ENCODE measurements at places on chromosomes 5 and 9. TPM values are rescaled to one million over a fixed set of nuclear protein-coding genes. Genes with fewer than 3 reads are reported as not detected.

- peaks cover 1% of the 10 kb centered on the region for H3K27me3 ChIP-seq
- no peak for DNase-seq
- H3K4me3 ChIP-seq = no peak overlapping the region
- no peak overlapping the region for H3K27ac ChIP-seq
- peaks cover 2% of the 10 kb centered on the region for H3K4me1 ChIP-seq
Measured at GRCh38 chr9:33329979-33330378, 39.7 kb downstream of the NFX1 start.

DNA sequence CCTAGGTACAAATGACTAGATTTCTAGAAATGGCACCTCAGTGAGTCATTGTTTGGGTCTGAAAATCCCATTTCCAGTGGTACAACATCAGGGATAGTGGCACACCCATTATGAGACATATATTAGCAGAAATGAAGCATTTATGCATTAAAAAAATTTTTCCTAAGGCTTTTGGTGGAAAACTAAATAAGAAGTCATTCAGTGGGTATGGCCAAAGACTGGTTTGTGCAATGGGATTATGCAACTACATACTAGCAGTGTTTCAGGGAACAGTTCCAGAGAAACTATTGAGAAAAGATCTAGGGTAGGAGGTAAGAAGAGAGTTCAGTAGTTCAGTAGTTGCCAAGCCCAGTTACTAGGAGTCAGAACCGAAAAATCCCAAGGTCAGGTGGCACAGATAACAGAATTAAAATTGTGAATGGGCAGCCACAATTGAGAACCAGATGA lies 106.5 kb upstream of the HAPLN1 start:
- H3K27me3 ChIP-seq = no peaks in the 10 kb centered on the region
- H3K4me3 ChIP-seq = no peak overlapping the region
- no peak overlapping the region for H3K27ac ChIP-seq
- no peaks in the 10 kb centered on the region for H3K4me1 ChIP-seq
- DNase-seq = no peak

DNA sequence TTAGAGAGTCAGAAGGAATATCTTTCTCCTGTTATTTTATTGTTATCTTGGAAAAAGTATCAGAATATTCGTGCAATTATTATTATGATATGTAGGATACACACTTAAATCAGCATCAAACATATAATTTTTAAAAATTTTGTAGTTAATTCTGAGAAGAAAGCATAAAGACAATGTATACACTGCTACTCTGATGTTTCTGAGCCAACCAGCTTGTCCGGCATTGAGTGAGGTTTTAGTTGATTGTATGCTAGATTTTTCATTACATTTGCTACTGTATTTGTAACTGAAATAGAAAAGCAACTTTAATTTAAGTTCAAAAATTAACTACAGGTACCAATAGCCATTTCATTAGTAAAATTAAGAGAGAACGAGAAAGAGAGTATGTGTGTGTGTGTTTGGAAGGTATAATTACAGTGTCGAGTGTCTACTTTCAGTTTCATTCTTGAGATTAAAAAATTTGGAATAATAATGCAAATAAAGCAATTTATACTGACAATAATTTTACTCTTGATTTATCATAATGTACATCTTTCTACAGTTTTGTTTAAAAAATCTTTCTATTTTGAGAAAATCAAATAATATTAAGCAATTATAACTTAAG lies 160.4 kb upstream of the CDH12 start:
- H3K4me3 ChIP-seq = no peak overlapping the region
- DNase-seq = no peak
- no peak overlapping the region for H3K27ac ChIP-seq
- H3K36me3 ChIP-seq = no peaks in the 10 kb centered on the region
- peaks cover 6% of the 10 kb centered on the region for H3K27me3 ChIP-seq

DNA sequence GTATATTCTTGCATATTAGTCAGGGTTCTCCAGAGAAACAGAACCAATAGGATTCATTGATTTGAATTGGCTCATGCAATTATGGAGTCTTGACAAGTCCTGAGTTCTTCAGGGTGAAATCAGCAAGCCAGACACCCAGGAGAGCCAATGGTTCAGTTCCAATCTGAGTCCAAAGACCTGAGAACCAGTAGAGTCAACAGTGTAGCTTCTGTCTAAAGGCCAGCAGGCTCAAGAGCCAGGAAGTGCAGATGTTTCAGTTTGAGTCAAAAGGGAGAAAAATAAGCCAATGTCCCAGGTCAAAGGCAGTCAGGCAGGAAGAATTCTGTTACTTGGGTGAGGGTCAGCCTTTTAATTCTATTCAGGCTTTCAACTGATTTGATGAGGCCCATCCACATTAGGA lies 37.8 kb upstream of the ANKRD34B start:
- no peak for DNase-seq
- H3K27me3 ChIP-seq = no peaks in the 10 kb centered on the region
- H3K4me1 ChIP-seq = peaks cover 4% of the 10 kb centered on the region
- H3K36me3 ChIP-seq = peaks cover 2% of the 10 kb centered on the region

DNA sequence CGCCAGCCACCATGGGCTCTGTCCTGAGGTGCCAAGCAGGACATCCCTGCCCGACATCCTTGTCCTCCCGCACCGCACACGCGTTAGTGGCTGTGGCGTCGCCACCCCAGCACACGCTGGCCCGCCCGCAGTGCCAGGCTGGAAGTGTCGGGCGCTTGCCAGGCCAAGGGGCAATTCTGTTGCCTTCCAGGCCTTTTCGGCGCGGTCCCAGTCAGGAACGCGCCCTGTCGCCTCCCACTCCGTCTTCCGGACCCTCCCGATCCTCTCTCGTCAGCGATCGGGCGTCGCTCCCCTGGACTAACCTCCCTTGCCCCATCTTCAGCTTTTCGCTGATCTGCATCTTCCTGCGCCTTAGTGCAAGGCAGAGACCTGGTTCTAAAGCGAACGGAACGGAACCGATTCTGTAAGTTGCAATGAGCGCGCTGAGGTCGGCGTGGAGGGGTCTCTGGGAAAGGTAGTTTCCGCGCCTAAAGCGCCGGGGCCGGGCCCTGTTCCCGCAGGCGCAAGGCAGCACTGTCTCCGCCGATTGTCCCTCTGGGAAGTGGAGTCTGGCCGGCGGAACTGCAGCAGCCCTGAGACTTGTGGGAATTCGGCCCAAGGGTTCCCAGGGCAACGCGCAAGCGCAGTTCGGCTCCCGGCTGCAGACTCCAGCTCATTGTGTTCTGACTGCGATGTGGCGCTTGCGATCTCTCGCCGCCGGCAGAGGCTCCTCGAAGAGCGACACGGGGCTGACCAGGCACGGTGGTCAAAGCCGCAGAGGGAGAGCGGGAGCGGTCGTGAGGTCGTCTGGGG lies at the start of gene ZNF454:
Gene ZNF454 (plus strand): TSS at position 630 of the 792 bp plus-strand sequence. CDS start 1,594 bp downstream, outside the sequence.
- peaks cover 43% of the 10 kb centered on the region for H3K36me3 ChIP-seq
- H3K27ac ChIP-seq = peak within 1 kb of the TSS; percentile 41
- H3K4me3 ChIP-seq = peak within 1 kb of the TSS; percentile 71
- peaks cover 3% of the 10 kb centered on the region for H3K27me3 ChIP-seq
- no peaks in the 10 kb centered on the region for H3K4me1 ChIP-seq

DNA sequence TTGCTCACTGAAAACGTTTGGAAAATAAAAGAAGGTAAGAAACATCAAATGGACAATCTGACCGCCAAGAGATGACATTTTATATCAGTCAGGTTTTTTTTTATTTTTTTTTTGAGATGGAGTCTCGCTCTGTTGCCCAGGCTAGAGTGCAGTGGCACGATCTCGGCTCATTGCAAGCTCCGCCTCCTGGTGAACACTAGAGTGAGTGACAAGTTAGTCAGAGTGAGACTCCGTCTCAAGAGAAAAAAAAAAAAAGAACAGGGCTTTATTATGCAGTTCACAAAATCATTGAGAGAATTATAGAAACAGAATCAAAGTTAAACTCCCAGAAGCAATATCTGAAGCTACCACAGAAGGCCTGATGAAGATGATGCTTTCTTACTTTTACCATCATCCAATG lies 70.1 kb downstream of the DTWD2 start:
- peaks cover 8% of the 10 kb centered on the region for H3K36me3 ChIP-seq
- no peaks in the 10 kb centered on the region for H3K27me3 ChIP-seq
- no peak overlapping the region for H3K4me3 ChIP-seq
- H3K4me1 ChIP-seq = peaks cover 10% of the 10 kb centered on the region
- DNase-seq = no peak

DNA sequence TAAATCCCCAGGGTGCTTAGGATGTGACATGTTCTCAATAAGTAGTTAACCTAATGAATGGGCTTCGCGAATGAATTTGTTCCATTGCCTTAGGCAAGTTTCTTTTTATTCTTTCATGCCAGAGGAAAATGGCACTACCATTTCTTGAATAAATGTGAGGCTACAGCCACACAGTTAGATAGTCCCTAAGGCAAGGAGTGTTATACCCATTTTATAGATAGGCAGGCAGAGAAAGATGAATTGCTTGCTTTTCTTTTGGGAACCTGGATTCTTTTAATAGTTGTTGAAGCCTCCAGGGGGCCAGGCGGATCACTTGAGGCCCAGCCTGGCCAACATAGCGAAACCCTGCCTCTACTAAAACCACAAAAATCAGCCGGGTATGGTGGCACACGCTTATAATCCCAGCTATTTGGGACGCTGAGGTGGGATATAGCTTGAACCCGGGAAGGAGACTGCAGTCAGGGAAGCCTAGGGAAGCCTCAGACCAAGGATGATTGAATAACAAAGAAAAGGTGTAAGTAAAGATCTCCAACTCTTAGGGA lies 943 bp downstream of the NOP16 start:
- peak overlapping the region; percentile 100 for H3K27ac ChIP-seq
- peaks cover 11% of the 10 kb centered on the region for H3K36me3 ChIP-seq
- H3K4me1 ChIP-seq = peaks cover 20% of the 10 kb centered on the region
- DNase-seq = no peak

DNA sequence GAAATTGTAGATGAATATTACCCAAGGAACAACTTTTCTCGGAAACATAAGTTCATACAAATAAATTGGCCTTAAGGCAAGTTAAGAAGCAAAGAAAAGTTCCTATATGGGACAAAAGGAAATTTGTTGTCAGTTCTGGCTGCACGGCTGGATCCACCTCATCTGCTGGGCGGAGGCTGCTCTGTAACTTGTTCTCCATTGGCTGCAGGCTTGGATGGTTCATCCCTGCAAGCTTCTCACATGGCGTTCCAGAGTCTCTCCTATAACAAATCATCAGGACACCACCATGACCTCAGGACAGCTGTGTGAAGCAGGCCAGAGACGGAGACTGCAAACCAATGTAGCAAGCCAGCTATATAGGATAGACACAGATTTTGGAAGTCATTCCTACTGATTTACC lies 81.4 kb upstream of the DAB2 start:
- H3K27me3 ChIP-seq = no peaks in the 10 kb centered on the region
- DNase-seq = no peak
- H3K27ac ChIP-seq = no peak overlapping the region
- peaks cover 9% of the 10 kb centered on the region for H3K4me1 ChIP-seq
- H3K4me3 ChIP-seq = no peak overlapping the region

DNA sequence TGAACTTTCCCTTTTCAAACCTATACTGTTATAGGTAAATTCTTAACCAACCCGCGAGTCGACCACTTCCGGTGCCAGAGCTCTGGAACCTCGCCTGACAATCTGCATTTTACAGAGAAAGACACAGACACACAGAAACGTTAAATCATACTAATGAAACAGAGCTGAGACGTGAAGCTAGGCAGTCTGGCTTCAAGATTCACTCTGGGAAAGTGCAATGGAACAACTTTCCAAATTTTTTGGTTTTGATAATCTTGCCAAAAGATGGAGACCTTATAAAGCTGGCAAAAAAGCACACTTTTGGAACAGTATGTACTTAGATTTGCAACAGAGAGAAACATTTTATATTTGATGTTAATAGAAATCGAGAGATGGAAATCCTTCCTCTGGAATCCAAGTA lies 15.9 kb upstream of the WNT8A start:
- no peaks in the 10 kb centered on the region for H3K4me1 ChIP-seq
- H3K36me3 ChIP-seq = no peaks in the 10 kb centered on the region
- H3K27me3 ChIP-seq = no peaks in the 10 kb centered on the region
- no peak overlapping the region for H3K27ac ChIP-seq
- no peak for DNase-seq

GRCh38 chr9:77018969-77019235 lies 553 bp upstream of the FOXB2 start:
- H3K4me3 ChIP-seq = peak overlapping the region; percentile 43
- no peak for DNase-seq
- no peaks in the 10 kb centered on the region for H3K36me3 ChIP-seq
- H3K27ac ChIP-seq = no peak overlapping the region
- H3K4me1 ChIP-seq = peaks cover 33% of the 10 kb centered on the region

DNA sequence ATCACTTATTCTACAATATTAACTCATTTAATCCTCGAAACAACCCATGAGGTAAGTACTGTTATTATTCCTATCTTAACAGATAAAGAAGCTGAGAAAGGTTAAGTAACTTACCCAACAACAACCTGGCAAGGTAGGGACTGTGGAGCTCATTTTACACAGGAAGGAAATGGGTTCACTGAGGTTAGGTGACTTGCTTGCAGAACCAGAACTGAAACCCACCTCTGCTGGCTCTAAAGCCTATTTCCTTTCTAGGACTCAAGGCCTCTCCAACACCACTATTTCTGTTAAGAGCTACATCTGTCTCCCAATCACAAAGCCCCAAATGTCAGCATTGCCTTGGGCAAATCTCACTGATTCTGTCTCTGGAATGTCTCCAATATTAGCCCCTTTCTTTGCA lies 38.9 kb upstream of the IFNK start:
- H3K27ac ChIP-seq = no peak overlapping the region
- no peak overlapping the region for H3K4me3 ChIP-seq
- peaks cover 12% of the 10 kb centered on the region for H3K36me3 ChIP-seq
- H3K27me3 ChIP-seq = no peaks in the 10 kb centered on the region
- no peak for DNase-seq

DNA sequence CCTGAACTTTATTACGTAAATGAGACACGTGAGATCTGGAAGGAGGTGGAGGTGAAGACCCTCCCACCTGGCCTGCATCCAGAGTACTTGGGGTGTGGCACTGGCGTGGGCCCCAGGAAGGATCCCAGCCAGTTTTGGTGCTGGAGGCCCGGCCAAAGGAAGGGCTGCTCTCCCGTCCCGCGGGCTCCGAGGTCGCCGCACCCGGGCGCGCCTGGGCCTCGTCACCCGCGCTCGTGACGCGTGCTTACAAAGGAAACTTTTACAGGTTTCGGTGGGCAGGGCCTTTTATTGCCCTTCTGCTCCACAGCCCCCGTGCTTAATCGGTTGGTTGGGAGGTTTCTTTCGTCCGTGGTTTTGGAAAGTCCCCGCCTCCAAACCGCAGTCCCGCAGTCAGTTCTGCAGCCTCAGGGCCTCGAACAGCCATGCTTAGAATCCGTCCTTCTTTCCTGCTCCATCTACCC lies 29.2 kb downstream of the CDKN2A start:
- H3K4me3 ChIP-seq = peak overlapping the region; percentile 74
- peak overlapping the region; percentile 57 for H3K27ac ChIP-seq
- peak; percentile 61 for DNase-seq
- peaks cover 35% of the 10 kb centered on the region for H3K36me3 ChIP-seq

DNA sequence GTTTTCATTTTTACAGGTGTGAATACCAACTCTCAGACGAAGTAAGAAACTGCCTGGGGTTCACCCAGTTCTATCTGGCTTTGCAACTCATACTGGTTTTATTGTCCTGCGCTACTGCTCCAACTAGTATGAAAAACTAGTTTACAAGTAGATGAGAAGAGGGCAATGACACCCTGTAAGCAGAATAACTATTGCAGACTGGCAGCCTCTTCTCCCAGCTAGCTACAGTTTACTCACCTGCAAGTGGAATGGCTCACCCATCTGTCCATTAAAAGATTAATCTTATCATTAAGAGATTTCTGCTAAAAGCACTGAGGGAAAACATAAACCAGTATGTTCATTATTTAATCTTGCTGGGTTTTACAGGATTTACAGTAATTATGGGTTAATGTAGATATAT lies 113.4 kb downstream of the FRMD3 start:
- DNase-seq = no peak
- H3K27me3 ChIP-seq = no peaks in the 10 kb centered on the region
- no peak overlapping the region for H3K27ac ChIP-seq

Gene SPATA31D4
- not detected for total RNA-seq

Gene SLIT3
- total RNA-seq = 65.1 TPM

Gene SLC1A1
- total RNA-seq = 3.5 TPM

Data from mesothelial cell of epicardium (in vitro differentiated cells).